ENCODE measurements at places on chromosomes 4 and X. TPM values are rescaled to one million over a fixed set of nuclear protein-coding genes. Genes with fewer than 3 reads are reported as not detected.

CRLF2 gene
- not detected for total RNA-seq

DNA sequence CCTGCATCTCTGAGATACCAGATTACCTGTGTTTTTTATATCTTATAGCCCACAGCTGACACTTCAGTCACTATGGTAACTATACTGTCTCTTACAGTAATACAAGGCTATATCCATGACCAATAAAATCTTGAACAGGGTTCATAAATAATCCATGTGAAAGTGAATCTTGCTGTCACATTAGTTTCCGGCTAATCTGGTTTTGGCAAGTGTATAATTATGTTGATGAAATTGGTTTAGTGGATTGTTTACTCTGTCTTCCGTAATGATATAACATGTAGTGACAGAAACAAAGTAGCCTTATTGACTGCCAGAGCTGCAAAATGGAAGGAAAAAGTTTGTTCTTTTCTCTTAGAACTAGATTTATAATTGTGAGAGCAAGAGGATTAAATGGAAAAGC is 686.6 kb upstream of the PABPC4L start:
- no peaks in the 10 kb centered on the region for H3K36me3 ChIP-seq
- no peak overlapping the region for H3K27ac ChIP-seq
- no peaks in the 10 kb centered on the region for H3K4me1 ChIP-seq
- DNase-seq: no peak

KIT gene
- total RNA-seq: 8.7 TPM

GRCh38 chr4:24298911-24299310 is 285.4 kb downstream of the DHX15 start:
- H3K4me1 ChIP-seq: no peaks in the 10 kb centered on the region
- no peak overlapping the region for H3K4me3 ChIP-seq
- DNase-seq: no peak
- H3K36me3 ChIP-seq: no peaks in the 10 kb centered on the region
- H3K27ac ChIP-seq: no peak overlapping the region

DNA sequence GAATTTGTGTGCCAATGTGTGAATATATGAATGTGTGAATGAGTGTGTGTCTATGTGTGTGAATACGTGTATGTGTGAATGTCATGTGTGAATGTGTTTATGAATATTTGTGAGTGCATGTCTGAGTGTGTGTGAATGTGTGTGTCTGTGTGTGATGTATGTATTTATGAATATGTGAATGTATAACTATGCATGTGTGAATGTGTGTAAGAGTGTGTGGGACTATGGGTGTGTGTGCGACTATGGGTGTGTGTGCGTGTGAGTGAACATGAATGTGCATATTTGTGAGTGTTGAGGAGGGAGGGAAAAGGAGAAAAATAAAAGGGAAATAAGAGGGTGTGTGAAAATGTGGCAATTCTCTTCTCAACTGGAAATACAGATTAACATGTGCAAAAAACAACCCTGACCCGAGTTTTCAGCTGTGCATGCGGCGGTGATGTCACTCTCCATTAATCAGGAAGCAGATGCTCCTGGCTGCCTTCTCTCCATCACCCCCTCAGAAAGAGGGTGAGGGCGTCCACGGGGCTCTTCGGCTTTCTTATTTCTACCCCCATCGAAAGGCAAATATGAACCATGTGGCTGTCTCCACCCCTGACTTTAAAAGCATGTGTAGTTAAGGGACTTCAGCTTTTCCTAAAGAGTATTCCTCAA is 219.8 kb downstream of the MAML3 start:
- no peak overlapping the region for H3K27ac ChIP-seq
- no peaks in the 10 kb centered on the region for H3K27me3 ChIP-seq
- H3K4me1 ChIP-seq: no peaks in the 10 kb centered on the region
- H3K4me3 ChIP-seq: no peak overlapping the region

OTC gene
- not detected for total RNA-seq

- H3K4me1 ChIP-seq: no peaks in the 10 kb centered on the region
- no peak overlapping the region for H3K4me3 ChIP-seq
- no peak for DNase-seq
- H3K27ac ChIP-seq: no peak overlapping the region
- H3K36me3 ChIP-seq: no peaks in the 10 kb centered on the region
These were observed 2.3 kb downstream of the SLC10A6 start for GRCh38 chr4:86846921-86847320.

DNA sequence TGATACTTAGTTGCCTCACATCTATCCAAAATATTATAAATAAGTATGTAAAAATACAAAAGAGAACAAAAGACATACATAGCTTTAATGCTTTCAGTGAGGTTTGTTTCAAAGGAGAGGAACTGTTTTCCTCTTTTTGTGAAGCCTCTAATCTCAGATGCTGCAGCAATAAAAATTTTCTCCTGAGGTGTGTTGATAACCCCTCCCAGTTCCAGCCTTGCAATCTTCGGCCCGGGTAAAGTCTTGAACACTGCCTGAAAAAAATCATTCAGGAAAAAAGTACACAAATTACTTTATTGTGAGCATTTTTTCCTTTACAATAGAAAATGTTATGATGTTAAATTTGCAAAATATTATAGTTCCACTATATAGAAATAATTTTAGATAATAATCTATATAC is 8.8 kb downstream of the BBS7 start:
- no peaks in the 10 kb centered on the region for H3K36me3 ChIP-seq
- H3K4me3 ChIP-seq: no peak overlapping the region
- H3K27me3 ChIP-seq: no peaks in the 10 kb centered on the region
- no peaks in the 10 kb centered on the region for H3K4me1 ChIP-seq

DNA sequence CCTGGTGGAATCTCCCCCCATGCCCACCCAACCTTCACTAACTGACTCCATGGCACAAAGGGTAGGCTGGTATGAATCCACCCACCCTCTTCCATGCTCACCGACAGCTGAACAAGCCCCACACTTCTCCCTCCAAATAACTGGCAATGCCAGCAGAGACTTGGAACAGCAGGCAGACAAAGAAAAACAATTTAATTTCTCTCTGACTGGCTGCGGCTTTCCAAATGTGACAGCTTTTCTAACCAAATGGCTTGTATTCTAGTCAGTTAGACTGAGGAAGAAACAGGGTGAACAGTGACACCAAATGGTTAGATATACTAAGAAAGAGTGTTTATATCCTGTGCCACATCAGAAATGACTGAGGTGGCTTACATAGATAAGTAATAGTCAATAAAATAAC is 199.3 kb upstream of the ADAMTS3 start:
- no peaks in the 10 kb centered on the region for H3K27me3 ChIP-seq
- H3K36me3 ChIP-seq: no peaks in the 10 kb centered on the region
- no peak for DNase-seq
- H3K4me3 ChIP-seq: no peak overlapping the region

DAPP1 gene
- 1.1 TPM for total RNA-seq

ARHGEF6 gene
- 12.7 TPM for total RNA-seq

- peak; percentile 26 for DNase-seq
- no peaks in the 10 kb centered on the region for H3K4me1 ChIP-seq
- H3K36me3 ChIP-seq: no peaks in the 10 kb centered on the region
- H3K27me3 ChIP-seq: no peaks in the 10 kb centered on the region
These were observed 734 bp upstream of the GALNT7 start for GRCh38 chr4:173167758-173168395.

IL13RA1 gene
- total RNA-seq: 46.4 TPM
